H54 (cell line): ENCODE measurements at places on chromosomes 11 and 22.

- DNase-seq, result no peak
These were observed 774.4 kb upstream of the CHORDC1 start for GRCh38 chr11:90997241-90997640.

- DNase-seq, result no peak
These were observed 899.2 kb upstream of the API5 start for GRCh38 chr11:42412590-42412989.

DNA sequence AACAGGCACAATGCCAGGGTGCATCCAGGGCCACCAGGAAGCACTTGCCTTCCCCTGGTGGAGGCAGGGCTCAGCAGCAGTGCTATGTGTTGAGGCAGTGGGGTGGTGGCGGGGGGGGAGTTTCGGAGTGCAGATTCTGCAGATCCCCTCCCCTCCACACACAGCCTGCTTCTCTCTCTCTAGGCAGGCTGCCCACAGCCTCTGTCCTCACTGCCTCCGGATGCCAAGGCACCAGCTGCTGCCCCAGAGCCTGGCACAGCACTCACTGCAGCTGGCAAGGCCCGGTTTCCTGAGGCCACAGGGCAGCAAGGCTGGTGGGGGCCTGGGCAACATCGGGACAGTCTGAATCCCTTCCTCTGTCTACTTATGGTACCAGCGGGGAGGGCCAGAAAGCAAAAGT lies 35.8 kb downstream of the NRXN2 start:
- DNase-seq, result no peak

- no peak for DNase-seq
These were observed 18.5 kb upstream of the APOBEC3A start for GRCh38 chr22:38938925-38939324.

DNA sequence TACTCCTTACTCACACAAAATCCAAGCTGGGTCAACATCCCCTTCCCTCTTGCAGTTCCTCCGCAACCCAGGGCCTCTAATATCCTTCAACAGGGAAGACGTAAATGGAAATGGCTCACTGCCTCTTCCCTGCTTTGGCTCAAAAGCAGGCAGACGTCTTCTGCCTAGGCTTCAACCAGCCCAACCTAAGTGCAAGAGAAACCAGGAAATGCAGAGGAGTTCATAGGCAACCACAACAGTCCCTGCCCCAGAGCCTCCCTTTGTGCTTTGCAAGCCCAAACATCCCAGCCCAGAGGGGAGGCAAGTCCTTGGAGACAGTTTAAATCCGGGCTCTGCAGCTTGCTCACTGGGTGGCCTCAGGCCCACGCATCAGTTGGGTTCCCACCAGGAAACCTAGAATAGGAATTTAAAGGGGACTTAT lies 33.3 kb downstream of the CD6 start:
- no peak for DNase-seq

DNA sequence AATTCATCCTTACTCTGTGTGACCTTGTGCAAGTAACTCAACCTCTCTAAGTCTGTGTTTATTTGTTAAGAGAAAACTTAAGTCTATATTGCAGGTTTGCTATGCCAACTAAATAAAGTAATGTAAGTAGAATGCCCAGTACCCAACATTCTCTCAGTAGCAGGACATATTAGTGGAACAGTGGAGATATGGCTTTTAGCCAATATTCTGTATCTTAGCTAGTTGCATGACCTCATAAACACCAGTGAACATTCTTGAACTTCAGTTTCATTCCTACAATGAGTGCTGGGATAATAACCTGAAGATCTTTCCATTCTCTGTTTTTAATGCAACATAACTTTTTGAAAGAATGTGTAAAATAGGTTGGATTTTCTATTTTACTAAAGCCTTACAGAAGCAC lies 77.0 kb downstream of the RAB38 start:
- no peak for DNase-seq

- DNase-seq, result no peak
These were observed 33.1 kb upstream of the LRRC10B start for GRCh38 chr11:61475433-61475832.

DNA sequence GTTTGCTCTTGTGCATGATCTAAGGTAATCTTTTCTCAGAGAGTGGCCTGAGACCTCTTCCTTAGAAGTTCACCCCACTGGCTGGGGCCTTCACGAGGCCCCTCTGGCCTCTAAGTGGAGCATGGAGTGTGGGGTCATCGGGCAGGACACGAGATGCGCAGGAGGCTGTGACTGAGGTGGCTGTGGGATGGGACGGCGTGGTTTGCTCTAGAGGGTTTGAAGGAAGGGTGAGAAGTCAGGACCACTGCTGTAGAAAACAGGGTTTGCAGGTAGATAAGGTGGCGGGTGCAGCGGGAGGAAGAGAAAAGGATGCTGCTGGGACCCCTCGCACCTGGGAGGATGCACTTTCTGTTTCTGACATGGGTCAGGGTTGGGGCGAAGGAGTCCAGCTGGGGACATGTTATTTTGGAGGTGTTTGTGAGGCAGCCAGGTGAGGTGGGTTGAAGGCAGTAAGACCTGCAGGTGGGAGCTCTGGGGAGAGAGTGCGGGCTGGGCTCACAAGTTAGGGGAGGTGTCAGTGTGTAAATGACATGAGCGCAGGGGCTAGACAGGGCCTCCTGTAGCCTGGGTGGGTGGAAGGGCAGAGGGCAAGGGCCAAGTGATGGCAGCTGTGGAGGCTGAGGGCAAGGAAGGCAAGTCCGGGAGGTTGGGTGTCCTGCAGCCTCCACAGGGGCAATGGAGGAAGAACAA lies 62.5 kb downstream of the KCNQ1 start:
- no peak for DNase-seq

DNA sequence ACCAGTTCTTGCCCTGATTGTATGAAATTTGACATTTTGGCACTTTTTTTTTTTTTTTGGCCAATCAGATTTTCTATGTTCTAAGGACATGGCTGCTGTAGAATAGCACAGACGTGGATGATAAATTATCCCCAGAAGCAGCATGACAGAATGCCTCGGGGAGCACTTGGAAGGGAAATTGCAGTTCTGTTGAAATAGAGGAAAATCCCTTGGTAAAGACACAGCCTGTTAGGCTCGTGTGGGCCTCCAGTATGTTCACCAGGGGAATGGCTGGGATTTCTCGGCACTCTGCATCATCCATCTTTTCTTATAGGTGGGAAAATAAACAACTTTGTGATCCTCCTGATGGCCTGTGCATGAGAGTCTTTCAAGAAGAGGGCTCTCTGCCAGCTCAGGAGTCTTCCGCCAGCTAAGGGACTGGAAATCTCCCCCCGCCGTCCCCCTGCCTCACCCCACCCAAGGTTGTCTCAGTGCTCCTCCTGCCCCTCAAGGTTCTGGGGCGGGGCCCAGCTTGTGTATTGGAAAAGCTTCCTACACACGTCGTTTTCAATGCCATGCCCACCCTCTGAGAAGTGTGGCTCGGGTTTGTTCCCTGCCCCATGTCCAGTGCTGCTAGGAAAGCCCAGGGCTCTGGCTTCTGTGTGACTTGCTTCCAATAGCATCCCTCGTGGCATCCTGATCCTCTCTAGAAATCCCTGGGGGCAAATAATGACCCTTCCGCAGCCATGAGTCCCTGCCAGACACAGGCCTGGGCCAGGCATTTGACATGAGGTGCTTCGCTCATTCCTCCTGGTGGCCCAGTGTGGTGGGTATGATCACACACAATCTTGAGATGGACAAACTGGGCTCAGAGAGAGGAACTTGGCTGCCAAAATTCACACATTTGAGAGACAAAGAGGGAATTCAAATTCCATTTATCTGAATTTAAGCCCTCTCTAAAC lies 70.6 kb upstream of the ATXN10 start:
- DNase-seq, result no peak

- DNase-seq, result no peak
These were observed 39.4 kb downstream of the CEP57 start for GRCh38 chr11:95829580-95830259.

DNA sequence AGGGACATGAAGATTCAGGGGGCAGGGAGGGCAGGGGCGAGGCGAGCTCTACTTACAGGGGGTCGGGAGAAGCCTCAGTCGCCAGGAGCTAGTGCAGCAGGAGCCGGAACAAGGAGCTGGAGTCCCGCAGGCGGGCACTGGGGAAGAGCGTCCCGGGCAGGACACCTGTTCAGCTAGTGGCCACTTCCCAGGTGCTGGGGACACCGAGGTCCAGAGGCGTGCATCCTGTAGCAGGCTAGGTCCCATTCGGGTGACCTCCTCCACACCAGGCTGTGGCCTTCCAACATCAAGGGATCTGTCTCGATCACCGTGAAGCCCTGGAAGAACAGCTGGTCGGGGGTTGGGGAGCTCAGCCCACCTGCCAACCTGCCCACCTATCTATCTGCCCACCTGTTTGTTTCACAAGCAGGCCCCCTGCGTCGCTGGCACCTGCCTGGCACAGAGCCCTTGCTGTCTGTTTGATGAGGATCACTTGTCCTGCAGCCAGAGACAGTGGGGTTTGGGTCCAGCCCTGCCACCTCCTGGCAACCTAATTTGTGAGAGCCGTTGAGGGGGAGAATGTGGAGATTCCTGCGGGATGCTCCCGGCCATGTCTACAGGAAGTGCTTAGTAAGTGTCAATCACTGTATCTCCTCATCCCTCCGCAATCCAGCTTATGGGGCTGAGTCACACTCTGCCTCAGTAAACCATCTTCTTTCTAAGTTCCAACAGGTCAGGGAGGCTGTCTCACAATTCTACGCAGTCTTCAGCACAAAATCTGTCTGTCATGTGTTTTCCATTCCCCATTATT lies 940.9 kb downstream of the BRD1 start:
- DNase-seq, result no peak

- DNase-seq, result no peak
These were observed 12.4 kb downstream of the POLR3H start for GRCh38 chr22:41531715-41532477.
